ENCODE measurements at places on chromosomes 12 and 14.

GRCh38 chr12:72978999-72979398 lies 706.8 kb downstream of the TRHDE start:
- no peak for DNase-seq

- no peak for DNase-seq
Observed at GRCh38 chr14:77271113-77271710, at the start of gene NGB. NGB (minus strand) TSS chr14:77271206; CDS start chr14:77270937, 269 bp downstream.

DNA sequence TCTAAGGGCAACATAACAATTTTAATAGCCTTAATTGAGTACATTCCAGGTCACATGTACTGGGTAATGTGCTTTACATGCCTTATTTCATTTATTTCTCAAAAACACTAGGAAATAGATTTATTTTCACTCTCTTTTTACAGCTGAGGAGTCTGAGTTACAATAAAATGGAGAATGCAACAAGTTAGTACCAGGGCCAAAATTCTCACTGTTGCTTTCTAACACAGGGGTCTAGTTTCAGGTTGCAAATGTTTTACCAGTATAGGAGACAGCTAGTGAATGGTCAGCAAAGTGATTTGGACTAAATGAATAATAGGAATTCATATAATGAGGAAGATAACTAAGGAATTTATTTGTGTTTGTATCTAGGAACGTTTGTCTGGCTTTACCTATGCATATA lies 137.3 kb downstream of the RASSF9 start:
- DNase-seq, result no peak

GRCh38 chr12:45674181-45674977 lies 55.1 kb upstream of the ARID2 start:
- peak; percentile 4 for DNase-seq

DNA sequence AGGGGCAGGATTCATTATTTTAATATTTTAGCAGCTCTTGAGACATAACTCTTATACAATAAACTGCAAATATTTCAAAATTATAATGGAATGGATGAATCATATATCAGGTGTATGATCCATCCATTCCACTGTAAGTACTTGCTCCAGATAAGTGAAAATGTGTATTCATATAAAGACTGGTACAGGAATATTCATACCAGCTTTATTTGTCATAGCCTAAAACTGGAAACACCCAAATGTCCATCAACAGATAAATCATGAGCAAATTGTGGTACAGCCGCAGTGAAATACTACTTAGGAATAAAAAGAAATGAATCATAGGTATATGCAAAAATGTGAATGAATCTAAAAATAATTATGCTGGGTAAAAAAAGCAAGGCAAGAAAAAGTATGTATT lies 263.6 kb upstream of the SYT10 start:
- no peak for DNase-seq

GRCh38 chr14:104953896-104954656 lies 24.1 kb downstream of the AHNAK2 start:
- no peak for DNase-seq

DNA sequence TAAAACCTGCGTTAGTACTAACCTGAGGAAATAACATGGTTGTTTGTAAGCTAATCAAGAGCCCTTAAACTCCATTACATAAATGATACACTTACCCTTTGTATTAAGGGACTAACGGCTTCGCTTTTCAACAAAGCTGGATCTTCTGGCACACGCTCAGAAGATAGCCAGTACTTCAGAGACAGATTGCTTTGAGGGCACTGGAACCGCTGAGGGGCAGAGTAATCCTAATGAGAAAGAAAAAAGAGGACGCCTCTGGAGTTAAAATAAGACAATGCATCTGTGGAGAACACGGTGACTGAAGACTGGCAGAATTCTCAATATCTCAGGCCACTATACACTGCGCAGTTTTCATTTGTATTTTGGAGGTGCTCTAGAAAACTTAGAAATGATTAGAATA lies 1.5 kb upstream of the KTN1 start:
- no peak for DNase-seq

DNA sequence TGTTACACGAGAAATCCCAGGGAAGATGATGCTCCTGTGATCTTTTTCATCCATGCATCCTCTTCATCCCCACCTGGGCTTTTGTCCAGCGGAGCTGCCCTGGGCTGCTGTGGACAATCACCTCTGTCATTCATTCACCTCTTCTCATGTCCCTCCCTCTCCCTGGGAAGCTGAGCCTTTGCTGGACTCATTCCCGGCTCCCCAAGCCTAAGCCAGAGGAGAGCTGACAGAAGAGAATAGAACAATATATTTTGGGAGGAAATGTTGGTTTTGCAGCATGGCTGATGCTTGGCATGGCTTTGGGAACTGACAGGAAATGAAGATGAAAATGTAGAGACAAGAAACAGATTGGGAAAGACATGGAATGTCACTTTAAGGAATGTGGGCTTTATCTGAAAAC lies 177.4 kb downstream of the DICER1 start:
- DNase-seq, result no peak

DNA sequence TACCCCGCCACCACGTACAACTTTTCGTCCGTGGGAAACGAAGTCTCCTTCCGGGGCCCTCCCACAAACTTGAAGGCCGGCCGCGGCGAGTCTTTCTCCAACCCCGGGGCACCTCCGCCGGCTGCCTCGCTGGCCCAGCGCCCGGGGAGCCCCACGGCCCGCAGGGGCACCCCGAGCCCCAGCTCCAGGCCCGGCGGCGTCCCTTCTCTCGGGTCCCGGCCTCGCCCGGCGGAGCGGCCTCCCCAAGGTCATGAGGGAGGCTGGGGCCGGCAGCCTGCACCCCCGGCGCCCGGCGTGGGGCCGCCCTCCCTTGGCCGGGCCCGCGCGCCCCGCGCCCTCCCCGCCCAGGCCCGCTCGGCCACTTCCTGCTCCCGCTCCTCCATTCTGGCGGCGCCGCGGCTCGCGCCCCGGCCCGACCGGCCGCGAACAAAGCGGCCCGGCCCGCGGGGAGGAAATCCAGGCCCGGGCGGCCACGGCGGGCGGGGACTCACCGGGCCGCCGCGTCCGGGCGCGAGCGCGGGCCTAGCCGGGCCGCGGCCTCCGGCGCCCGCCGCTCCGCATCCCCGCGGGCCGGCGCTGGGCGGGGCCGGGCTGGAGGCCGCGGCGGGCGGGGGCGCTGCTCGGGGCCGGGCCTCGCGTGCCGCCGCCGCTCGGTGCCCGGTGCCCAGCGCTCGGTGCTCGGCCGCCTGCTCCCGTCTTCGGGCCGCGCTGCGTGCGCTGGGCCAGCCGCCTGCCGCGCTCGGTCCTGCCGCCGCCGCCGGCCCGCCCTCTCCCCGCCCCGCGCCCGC lies at the start of gene AKT1:
TSS of gene AKT1 (minus strand) at position 756 of the 788 bp plus-strand sequence. CDS start 3,105 bp downstream, outside the sequence.
- no peak for DNase-seq

GRCh38 chr14:44099743-44100488 lies 407.2 kb downstream of the FSCB start:
- DNase-seq, result no peak

GRCh38 chr12:118544569-118544968 lies 168.2 kb downstream of the SUDS3 start:
- no peak for DNase-seq

GRCh38 chr12:32516230-32516629 lies 116.9 kb downstream of the FGD4 start:
- DNase-seq, result no peak

DNA sequence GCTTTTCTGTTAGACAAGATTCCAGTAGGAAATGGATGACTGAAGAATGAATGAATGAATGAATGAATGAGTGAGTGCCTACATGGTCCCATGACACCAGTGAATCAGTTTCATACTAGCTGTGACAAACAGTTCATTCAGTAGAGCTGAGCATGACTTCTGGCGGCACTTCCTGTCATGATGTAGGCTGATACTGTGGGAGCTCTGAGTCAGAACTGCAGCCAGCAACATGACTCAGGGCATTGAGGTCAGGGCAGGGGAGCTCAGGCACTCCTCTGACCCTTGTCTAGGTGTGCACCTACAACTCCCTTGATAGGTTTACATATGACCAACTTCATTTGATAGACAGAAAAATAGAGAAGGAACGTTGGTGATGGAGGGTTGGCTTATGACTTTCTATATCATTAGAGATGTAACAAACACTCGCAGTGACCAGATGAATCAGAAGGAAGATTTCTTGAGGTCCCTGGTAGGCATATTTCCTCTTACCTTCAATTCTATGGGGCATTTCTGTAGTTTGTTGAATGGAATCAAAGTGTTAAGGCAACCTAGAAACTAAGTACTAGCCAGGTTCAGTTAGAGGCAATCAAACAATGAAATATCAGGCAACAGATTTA lies 139.3 kb upstream of the ARHGAP5 start:
- DNase-seq, result no peak

- no peak for DNase-seq
Observed at GRCh38 chr14:65835501-65835900, 423.0 kb downstream of the FUT8 start.

DNA sequence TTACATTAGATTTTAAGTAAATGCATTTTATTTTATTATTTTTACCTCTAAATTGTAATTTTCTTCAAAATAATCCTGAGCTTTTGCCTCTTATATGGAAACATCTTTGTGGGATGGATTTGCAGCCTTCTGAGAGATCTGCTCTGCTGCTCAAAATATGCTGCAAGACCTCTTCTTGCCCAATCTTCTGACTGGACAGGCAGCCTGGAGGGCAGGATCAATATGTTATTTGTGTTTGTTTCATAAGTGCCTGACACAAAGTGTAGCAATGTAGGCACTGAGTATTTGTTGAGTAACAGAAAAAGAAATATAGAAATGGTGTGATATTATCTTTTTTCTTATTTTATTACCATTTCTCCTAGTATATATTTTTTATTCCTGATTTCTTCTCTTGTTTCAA lies 1106.9 kb downstream of the TMTC2 start:
- no peak for DNase-seq

DNA sequence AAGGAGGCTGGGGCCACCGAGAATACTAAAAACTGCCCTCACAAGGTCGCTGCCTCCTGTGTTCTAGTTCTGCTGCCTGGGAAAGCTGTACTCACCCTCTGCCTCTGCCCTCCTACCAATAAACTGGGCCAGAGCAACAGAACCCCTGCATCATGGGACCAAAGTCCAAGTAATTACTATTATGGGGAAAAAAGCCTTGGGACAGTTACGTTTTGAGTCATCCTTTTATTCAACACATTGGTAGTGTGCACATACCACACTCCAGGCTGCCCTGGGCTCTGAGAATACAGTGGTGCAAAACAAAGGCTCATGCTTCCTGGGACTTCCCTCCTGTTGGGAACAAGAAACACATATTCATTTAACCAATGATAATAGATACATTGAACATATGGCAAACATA lies 49.0 kb downstream of the CACNA1C start:
- no peak for DNase-seq

DNA sequence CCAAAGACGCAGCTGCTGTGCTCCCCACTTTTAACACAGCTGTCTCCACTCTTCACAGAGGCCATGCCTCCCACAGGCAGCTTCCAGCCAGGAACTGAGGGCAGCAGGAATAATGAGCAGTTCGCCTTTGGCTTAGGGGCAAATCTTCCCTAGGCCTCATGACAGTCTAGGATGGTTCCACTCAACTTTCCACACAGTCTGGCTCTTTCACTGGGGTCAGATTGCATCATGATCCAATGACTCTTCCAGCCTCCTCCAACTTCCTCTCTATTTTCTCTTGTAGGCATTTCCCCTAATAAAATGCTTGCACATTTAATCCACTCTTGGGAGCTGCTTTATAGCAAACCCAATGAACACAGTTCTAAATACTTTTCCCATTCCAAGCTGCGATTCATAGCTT lies 271.6 kb upstream of the ATP2B1 start:
- DNase-seq, result no peak

DNA sequence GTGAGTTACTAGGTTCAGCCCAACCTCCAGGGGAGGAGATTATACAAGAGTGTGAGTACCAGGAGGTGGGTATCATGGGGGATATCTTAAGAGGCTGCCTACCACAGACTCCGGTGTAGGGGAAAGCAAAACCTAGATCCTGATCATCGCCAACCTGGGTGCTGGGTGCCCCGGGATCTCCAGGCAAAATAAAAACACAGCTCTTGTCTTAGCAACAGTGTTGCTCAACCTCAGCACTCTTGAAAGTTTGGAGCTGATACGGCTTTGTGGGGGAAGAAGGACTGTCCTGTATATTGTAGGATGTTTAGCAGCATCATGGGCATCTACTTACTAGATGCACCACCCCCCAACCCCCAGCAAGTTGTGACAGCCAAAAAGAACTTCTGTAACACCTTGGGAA lies 74.5 kb downstream of the CCDC60 start:
- no peak for DNase-seq

DNA sequence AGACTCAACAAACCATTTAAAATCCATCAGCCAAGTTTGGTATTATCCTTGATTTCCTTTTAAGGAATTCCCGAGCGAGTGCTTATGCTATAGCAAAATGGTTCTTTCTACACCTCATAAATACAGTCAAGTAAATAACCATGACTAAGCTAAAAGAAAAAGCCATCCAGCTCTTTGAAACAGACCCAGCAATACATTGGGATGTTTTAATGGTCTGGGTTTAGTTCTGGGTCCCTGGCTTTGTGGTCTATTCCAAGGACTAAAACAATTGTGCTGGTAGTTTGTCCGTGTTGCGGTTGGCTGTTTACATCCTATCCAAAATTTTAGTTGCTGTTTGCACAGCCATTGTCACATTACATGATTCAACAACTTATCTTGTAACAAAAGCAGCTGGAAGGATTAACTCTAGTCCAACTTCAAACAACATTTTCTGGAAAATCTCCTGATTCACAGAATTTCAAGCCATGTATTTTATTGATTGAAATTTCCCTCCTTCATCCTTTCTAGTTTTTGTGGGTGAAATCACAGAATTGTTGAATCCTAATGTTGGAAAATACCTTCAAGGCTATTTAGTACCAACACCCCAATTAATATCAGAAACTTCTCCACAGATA lies 19.6 kb downstream of the KLRB1 start:
- no peak for DNase-seq

- peak; percentile 96 for DNase-seq
Observed at GRCh38 chr14:36585100-36585499, 2.7 kb upstream of the NKX2-8 start.

GRCh38 chr12:116559162-116559935 lies at the start of gene MAP1LC3B2:
MAP1LC3B2 (plus strand) TSS chr12:116559381; CDS start chr12:116575943, 16,562 bp downstream.
- no peak for DNase-seq

DNA sequence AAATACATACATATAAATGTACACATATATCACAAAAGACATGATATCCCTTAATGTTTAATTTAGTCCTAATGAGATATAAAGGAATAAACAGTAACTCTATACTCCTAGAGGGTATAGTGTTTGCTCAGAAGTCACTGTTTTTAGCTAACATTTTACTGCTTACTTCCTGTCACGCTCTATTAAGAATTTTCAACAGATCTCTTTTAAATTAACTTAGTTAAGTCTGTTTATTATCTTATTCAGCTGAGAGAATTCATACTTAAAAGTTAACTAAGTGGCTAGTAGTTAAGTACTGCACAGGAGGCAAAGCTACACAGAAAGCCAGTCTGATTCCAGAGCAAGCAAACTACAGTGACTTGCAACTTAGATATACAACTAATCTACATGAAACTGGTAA lies 39.9 kb downstream of the GXYLT1 start:
- no peak for DNase-seq

- DNase-seq, result no peak
Observed at GRCh38 chr12:78198896-78199295, 368.2 kb downstream of the NAV3 start.

DNA sequence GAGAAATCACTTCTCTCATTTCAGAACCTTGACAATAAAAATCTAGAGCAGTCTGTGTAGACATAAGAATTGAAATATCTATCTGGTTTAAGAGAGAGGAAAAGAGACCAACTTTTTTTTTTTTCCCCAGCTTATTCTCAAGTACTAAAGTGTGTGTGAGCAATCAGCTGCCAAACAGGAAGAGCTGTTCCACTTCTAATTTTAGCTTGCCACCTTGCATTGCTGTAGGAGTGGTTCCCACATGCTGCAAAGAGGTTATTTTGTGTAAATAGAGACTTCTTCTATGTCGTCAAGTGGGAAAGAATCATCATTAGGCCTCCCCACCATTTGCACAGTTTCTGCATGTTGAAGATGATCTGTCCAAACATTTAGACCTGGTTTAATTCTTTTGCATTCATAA lies 142.6 kb downstream of the NPAS3 start:
- DNase-seq, result no peak

Data from NCI-H1092 treated with DMSO at 0.1 percent for 48 hours (cell line).